ENCODE measurements at places on chromosomes 12 and 14.

- DNase-seq = no peak
These were observed 52.8 kb downstream of the SLC38A6 start for GRCh38 chr14:61033855-61034254.

GRCh38 chr14:91903070-91903469 is 35.7 kb upstream of the TC2N start:
- DNase-seq = no peak

GRCh38 chr12:107133462-107133861 is 40.1 kb upstream of the CRY1 start:
- no peak for DNase-seq

GRCh38 chr12:76883811-76884210 is 5.0 kb upstream of the CSRP2 start:
- DNase-seq = no peak

DNA sequence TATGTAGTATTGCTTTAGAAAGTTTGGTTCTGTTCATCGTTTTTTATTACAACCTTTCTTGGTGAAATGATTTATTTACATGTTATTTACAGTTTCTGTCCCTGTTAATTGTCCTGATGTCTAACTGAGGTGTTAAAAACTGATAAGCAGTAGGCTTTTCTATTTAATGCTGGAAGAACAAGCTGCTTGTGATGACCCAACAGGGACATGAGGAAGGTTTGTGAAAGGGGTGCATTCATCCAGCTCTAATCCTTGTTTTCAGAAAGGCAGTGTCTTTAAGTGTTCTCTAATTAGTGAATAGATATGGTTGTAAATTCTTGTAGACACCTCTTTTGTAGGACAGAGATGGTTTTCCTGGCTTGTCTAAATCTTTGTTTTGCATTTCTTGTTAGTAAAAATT is 191.4 kb downstream of the FOXA1 start:
- no peak for DNase-seq

Measured in HuH-7.5 (cell line).